Amygdala (tissue), 56 donors: ENCODE measurements at places on chromosomes 6 and 20.

GRCh38 chr6:151675746-151676459 is 131.6 kb upstream of the ESR1 start:
- DNase-seq: no peak

DNA sequence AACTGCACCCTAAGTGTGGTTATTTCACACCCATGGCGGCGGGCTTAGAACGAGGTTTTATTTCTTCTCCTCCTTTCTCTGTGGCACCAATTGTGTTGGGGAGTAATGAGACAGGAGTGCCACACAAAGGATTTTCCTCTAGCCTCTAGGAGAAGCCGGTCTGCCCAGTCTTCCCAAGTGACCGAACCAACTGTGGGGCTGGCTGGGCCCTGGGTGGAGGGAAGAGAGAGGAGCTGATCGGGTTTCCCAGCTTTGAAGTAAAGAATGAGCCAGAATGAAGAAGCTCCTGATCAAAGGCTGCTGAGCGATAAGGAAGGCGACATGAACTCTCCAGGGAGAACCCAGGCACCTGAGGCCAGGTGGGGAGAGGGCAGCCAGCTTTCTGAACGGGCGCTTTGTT is 616.0 kb upstream of the BTBD3 start:
- DNase-seq: no peak

GRCh38 chr6:116948533-116949304 is 71.7 kb downstream of the RFX6 start:
- no peak for DNase-seq

GRCh38 chr6:150069706-150070105 is 785 bp upstream of the ULBP3 start:
- DNase-seq: no peak

- DNase-seq: no peak
Observed at GRCh38 chr20:35643045-35643444, 21.7 kb downstream of the CPNE1 start.

- DNase-seq: no peak
Observed at GRCh38 chr6:168662301-168662936, 221.4 kb downstream of the SMOC2 start.

- DNase-seq: no peak
Observed at GRCh38 chr6:87945966-87946365, 101.7 kb upstream of the SPACA1 start.

DNA sequence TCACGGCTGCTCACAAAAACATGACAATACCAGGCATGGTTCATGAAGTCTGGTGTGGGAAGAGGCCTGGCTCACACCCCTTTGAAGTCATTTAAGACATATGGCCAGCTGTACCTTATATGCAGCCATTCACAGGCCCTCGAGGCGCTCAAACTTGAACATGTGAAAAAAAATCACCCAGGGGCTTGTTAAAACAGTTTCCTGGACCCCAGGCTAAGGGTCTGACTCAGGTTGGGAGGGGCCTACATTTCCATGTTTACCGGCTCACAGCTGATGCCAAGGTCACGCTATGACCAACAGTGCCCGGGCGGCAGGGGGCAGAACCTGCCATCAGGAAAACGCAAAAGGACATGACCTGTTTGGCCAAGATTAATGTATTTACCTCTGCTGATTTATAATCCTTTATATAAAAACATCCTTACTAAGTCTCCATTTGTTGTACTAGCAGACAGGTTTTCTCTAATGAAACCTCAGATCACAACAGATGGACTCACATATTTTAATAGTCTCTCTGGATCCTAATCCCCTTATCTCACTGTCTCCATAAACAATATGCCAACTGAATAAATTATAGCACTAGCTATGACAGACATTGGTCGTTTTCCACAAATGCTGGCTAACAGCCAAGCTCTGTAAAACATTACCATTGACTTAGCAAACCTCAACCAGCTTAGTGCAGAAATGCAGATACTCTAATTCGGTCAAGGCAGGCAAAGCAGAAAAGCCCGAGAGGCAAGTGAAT is 19.9 kb downstream of the EZR start:
- DNase-seq: no peak

DNA sequence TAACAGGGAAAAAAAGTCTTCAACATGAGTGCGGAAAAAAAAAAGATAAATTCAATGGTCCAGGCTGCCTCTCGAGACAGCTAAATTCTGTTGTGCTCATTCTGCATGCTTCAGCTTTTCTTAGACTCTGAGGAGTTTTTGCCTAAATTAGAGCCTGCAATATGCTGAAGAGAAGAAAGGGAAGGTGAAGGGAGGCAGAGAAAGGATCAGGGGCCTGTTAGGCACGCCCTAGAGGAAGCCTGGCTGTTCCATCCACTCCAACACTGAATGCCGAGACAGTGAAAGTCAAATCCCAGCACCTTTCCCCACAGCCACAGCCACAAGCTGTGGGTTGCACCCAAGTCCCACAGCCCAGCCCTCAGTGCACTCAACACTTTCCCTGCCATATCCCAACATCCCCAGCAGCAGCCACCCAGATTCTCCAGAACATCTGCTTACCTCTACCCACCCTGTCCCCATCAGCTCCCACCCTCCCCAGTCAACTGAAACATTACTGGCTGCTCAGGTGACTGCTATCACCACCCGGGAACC is 37.3 kb downstream of the PREX1 start:
- DNase-seq: no peak

- DNase-seq: no peak
Observed at GRCh38 chr20:2080532-2081224, 20.9 kb upstream of the STK35 start.

GRCh38 chr6:111673937-111674336 is 68.3 kb upstream of the TRAF3IP2 start:
- DNase-seq: no peak

DNA sequence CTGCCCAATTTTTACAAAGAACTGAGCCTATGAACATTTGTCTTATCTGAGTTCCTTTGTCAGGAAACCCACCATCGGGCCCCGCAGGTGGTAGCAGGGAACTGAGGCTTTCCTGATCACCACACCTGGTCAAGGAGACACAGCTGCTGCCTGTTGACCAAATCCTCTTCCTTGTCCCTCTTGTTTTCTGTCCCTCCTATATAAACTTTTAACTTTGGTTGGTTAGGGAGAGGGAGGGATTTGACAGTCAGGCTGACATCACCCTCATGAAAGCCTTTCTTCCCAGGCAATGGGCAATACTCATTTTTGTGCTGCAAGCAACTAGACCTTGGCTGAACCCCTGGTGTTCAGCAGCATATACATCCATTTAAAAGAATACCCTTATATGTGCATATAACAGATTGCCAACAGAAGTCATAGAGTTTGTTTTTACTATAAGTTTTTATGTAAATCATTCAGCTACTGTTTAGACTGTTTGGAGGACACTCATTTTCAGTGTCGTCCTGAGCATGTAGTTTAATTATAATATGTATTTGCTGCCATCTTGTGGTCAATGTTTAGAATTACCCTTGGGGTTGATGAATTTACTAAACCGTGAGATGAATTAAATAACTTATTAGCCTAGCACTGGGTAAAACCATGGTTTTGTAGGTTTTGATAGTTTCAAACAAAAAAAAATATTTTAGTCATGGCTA is 17.0 kb downstream of the CRISP1 start:
- DNase-seq: no peak

- DNase-seq: no peak
Observed at GRCh38 chr6:10403385-10404106, 11.3 kb downstream of the TFAP2A start.

- no peak for DNase-seq
Observed at GRCh38 chr6:91865889-91866288, 1279.0 kb upstream of the MAP3K7 start.

GRCh38 chr6:397604-398003 is 6.1 kb downstream of the IRF4 start:
- no peak for DNase-seq

- DNase-seq: no peak
Observed at GRCh38 chr6:56246881-56247653, at the start of gene COL21A1. Gene COL21A1, minus strand, starts transcription at chr6:56247580. Its CDS starts 64,962 bp downstream, at chr6:56182618.

GRCh38 chr6:75491291-75491690 is 2.3 kb downstream of the FILIP1 start:
- no peak for DNase-seq

- no peak for DNase-seq
Observed at GRCh38 chr6:2103765-2104523, 141.5 kb downstream of the GMDS start.

DNA sequence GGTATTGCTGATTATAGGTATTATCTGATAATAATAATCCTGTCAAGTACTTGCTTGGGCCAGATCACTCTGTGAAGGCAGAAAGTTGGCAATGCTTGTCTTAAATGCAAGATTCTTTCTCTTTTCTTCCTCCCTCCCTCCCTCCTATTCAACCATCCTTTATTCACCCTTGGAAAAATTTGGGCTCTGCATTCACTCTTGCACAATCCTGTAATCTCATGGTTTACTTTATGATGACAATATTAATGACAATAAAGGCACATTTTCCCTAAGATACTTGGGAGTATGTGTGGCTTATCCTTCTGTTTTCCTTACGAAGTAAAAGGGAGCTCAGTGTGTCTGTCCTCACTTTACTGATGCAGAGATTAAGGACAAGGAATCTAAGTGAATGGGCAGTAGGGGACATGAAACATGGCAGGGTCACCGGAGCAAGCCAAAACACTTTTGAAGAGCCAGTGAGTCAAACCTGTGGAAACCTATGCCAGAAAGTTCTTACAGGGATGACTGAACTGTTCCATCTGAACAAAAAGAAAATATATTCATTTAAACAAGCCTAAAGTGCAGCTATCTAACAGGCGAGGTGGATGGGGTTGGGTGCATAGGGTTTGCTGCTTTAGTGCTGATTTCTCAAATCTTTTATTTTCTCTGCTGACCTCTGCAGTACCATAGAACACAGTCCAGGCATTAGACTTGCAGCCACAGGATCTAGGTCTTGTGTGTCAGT is 14.6 kb upstream of the RIPOR2 start:
- no peak for DNase-seq

GRCh38 chr6:155349956-155350355 is 35.7 kb upstream of the TFB1M start:
- DNase-seq: no peak

- no peak for DNase-seq
Observed at GRCh38 chr6:41783106-41783780, 2.7 kb downstream of the PRICKLE4 start.

- DNase-seq: no peak
Observed at GRCh38 chr6:142718667-142719191, 226.2 kb downstream of the HIVEP2 start.

GRCh38 chr6:148235446-148235845 is 107.2 kb upstream of the SASH1 start:
- DNase-seq: no peak

- DNase-seq: no peak
Observed at GRCh38 chr6:36138667-36139066, 8.4 kb downstream of the MAPK13 start.

DNA sequence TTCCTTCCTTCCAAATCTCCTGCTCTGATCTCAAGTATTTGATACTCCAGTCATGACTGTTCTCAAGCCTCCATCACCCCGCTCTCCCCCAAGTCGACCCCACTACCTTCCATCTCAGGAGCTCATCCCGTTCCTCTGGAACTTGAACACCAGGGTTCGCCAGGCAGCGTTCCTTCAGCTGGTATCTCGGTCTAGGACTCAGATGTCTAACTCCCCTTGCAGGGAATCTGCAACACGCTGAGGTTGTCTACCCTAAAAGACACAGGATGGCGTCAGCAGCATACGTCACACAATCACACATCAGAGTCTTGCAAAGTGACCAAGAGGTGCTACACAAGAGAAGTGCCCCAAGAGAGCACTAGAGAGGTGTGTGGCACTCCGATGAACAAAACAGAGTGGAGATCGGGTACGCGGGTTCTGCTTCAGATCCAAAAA is 706 bp downstream of the ZNF184 start:
- DNase-seq: no peak

DNA sequence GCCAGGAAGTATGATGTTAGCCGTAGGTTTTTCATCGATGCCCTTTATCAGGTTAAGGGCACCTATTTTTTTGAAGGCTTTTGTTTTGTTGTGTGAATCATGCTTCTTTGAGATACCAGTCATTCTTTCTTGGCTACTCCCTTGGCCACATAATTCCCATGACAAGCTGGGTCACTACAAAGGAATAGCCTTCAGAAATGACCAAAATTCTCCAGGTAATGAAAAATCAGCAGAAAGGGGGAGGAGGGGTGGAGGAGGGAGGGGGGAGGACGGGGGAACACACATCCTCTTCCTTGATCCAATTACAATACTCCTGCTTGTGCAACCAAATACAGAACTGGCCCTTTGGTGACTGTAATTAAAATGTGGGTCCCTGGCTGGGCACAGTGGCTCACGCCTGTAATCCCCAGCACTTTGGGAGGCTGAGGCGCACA is 21.7 kb upstream of the TGM2 start:
- DNase-seq: no peak

GRCh38 chr6:31575335-31575901 is at the start of gene TNF:
Gene TNF, plus strand, starts transcription at chr6:31575565. Its CDS starts 177 bp downstream, at chr6:31575742.
- no peak for DNase-seq
